ENCODE measurements at places on chromosomes 3 and 15. TPM values are rescaled to one million over a fixed set of nuclear protein-coding genes. Genes with fewer than 3 reads are reported as not detected.

The LTK gene
- not detected for total RNA-seq

The SLC15A2 gene
- 0.37 TPM for total RNA-seq

The ITIH3 gene
- total RNA-seq = not detected

The MYL3 gene
- not detected for total RNA-seq

The GPR149 gene
- not detected for total RNA-seq

The ROBO2 gene
- total RNA-seq = not detected

The GOLGA6L25 gene
- total RNA-seq = not detected

The ALAS1 gene
- total RNA-seq = 39.0 TPM

The LRRC3B gene
- not detected for total RNA-seq

The CYP1A1 gene
- total RNA-seq = 3.3 TPM

The INSYN1 gene
- not detected for total RNA-seq

The GOLGA6B gene
- not detected for total RNA-seq

The DNAH1 gene
- total RNA-seq = 0.02 TPM

The CHRFAM7A gene
- 2.4 TPM for total RNA-seq

The KCNMB3 gene
- total RNA-seq = 0.52 TPM

The FANCD2OS gene
- total RNA-seq = not detected

The ADAMTSL3 gene
- not detected for total RNA-seq

The SSR3 gene
- total RNA-seq = 378 TPM

The PTPRG gene
- 15.9 TPM for total RNA-seq

The PATL2 gene
- total RNA-seq = 2.6 TPM

The ATP13A5 gene
- total RNA-seq = not detected

The SLCO3A1 gene
- total RNA-seq = 1.8 TPM

The PPM1L gene
- total RNA-seq = 0.84 TPM

The SFMBT1 gene
- 16.1 TPM for total RNA-seq

The PPIP5K1 gene
- 5.2 TPM for total RNA-seq

The EFCAB12 gene
- total RNA-seq = not detected

The GP9 gene
- not detected for total RNA-seq

The ALDH1A3 gene
- total RNA-seq = 343 TPM

The ABI3BP gene
- 21.9 TPM for total RNA-seq
